ENCODE measurements at places on chromosomes 5 and 9.

DNA sequence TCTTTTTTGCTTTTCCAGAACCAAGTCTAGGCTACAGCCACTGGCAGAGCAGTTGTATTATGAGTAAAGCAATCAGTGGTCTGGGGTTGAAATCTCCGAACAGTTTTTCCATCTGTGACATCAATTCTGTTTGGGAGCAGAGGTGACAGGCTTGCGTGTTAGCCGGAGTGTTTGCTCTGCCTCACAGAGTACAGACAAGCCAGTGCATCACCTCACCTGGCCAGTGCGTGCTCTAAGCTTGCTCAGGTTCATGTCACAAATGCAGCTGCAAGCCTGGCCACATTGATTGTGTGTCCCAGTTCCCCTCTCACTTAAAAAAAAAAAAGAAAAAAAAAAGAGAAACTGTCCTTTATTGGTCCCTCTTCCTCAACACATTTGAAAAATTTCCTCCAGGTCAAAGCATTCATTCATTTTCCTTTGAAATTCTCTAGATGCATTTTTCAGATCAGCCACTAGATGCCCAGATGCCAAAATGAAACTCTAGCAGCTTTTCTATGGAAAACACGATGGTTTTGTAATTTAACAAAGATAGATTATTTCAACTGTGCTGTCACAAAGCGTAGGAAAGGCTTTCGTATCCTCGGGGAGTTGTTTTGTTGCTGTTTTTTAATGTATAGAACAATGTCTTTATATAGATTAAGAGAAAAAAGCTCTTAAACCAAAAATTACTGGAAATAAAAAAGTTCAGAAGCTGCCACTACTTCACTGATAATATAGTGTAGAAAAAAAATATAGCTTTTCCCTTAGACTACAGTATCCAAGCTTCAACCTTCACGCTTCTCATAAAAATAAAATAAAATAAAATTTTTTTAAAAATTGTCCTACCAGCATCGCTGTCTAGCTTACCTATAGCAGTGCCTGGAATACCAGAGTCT is 585.5 kb downstream of the TLE1 start:
- no peak for DNase-seq

DNA sequence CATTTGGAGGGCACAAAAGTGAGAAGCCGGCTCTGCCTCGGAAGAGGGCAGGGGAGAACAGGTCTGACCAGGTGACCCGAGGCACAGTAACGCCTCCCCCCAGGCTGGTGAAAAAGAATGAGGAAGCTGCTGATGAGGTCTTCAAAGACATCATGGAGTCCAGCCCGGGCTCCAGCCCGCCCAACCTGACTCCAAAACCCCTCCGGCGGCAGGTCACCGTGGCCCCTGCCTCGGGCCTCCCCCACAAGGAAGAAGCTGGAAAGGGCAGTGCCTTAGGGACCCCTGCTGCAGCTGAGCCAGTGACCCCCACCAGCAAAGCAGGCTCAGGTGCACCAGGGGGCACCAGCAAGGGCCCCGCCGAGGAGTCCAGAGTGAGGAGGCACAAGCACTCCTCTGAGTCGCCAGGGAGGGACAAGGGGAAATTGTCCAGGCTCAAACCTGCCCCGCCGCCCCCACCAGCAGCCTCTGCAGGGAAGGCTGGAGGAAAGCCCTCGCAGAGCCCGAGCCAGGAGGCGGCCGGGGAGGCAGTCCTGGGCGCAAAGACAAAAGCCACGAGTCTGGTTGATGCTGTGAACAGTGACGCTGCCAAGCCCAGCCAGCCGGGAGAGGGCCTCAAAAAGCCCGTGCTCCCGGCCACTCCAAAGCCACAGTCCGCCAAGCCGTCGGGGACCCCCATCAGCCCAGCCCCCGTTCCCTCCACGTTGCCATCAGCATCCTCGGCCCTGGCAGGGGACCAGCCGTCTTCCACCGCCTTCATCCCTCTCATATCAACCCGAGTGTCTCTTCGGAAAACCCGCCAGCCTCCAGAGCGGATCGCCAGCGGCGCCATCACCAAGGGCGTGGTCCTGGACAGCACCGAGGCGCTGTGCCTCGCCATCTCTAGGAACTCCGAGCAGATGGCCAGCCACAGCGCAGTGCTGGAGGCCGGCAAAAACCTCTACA is 11.8 kb downstream of the QRFP start:
- DNase-seq = no peak

DNA sequence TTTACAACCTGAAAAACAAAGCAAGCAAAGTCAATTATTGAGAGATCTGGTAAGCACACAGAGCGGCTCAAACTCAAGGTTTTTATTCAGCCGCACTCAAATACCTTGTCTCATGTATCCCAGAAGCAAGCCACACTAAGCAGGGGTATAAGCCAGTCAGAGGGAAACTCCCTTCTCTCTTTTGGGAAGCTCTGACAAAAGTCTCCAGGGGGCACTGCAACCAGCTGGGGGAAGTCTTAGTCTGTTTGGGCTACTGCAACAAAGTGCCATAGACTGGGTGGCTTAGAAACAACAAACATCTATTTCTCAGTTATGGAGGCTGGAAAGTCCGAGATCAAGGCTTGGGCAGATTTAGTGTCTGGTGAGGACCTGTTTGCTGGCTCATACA is 246.0 kb downstream of the ENC1 start:
- DNase-seq = no peak

DNA sequence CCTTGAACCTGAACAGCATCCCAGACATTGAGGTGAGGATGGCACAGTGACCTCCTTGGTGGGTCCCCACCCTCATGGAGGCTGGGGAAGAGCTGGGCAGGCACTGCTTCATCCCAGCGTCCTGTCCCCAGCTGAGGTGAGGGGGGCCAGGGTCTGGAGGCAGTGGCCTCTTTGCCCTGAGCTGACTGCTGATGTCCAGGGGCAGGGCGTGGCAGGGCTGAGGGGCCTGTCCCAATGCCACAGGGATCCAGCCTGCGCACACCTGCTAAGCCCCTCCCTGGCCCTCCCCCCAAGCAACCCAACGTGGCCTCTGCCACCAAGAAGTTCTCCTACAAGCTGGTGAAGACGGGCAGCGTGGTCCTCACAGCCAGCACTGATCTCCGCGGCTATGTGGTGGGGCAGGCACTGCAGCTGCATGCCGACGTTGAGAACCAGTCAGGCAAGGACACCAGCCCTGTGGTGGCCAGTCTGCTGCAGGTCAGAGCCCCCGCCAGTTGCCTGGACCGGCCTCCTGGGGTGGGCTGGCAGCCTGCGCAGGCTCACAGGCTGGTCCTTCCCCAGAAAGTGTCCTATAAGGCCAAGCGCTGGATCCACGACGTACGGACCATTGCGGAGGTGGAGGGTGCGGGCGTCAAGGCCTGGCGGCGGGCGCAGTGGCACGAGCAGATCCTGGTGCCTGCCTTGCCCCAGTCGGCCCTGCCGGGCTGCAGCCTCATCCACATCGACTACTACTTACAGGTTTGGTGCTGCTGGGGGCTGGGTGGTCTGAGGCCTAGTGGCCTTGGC is 4.9 kb upstream of the EHMT1 start:
- DNase-seq = no peak

GRCh38 chr5:38554861-38555260 is 1.6 kb downstream of the LIFR start:
- no peak for DNase-seq

GRCh38 chr5:108409786-108410185 is 27.9 kb upstream of the FBXL17 start:
- no peak for DNase-seq

DNA sequence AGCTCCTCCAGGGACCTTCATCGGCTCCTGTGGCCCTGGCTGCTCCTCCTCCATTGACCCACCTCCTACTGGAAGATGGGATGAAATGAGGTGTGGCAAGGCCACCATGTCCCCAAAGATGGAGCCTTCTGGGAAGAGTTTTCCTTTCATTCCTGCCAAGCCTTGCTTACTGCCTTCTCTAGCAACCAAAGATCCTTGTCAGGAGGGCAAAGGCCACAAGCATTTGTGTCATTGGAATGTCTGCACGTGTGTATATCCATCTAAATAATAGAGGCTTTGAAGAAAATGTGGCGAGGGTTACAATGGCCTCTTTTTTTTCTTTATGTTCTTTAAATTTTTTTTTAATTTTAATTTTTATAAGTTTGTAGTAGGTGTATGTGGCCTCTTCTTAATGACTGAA is 313.6 kb downstream of the ARHGEF28 start:
- no peak for DNase-seq

- no peak for DNase-seq
Measured at GRCh38 chr5:97986069-97986468, 787.4 kb upstream of the RGMB start.

GRCh38 chr5:146630472-146630871 is 114.5 kb upstream of the GPR151 start:
- no peak for DNase-seq

DNA sequence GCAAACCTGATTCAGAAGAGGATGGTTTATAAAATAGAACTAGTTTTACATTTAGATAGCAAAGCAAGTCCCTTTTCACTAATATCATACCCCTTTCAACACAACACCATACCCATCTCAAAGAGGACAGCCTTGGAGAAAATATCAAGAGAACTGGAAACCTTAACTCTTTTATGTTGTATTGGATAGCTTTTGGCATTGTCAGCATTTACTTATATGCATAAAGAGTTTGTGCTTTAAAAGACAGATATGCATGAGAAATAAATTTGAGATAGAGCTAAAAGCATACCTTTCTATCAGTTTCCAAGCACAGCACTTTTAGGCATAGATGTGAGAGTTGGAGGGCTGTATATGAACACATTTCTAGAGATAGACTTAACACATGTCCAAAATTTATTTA is 799.3 kb upstream of the ACO1 start:
- no peak for DNase-seq

DNA sequence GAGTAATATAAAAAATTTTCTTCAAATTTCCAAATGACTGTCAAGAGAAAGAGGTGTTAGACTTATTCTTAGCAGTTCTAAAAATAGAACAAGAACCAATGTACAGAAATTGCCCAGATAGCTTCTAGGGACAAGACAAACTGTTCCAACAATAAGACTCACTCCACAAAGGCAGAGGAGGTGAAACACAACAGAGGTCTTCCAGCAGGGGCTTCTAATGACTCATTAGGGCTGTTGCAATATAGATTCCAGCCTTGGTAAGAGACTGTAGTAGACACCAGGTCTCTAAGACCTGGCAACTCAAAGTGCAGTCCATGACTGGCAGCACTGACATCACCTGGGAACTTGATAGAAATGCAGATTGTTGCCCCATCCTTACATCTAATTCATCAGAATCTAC is 134.6 kb upstream of the VLDLR start:
- no peak for DNase-seq

DNA sequence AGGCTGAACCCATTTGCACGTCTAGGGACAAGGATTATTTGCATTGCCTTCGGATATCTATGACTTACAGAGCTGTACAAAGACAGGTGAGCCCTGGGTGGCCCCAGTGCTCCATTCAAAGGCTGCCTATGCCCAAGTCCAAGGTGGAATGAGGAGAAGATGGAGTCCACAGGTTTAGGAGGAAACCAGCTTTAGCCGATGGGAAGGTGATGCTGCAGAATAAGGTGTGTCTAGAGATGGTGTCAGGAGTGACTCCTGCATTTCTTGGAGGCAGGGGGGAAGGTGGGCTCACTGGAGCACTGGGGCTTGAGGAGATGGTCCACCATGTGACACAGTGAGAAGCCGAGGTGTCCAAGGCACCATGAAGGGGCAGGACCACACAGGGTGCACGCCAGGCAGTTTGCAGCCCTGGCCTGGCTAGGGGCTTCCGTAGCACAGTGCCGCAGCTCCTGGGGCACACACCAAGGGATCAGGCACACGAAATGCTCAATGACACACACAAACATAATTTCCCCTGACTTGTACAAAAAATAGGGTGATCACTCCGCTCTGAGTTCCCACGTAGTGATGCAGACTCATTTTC is 32.1 kb downstream of the SEMA4D start:
- DNase-seq = no peak

All from stimulated activated CD4-positive, alpha-beta T cell treated with anti-CD3 and anti-CD28 coated beads, Interleukin-2, amount 100 ng/mL, for 24 hours (primary cell).